ENCODE measurements at places on chromosomes 4 and X. TPM values are rescaled to one million over a fixed set of nuclear protein-coding genes. Genes with fewer than 3 reads are reported as not detected.

GRCh38 chr4:181017038-181017437 is 1226.2 kb upstream of the TENM3 start:
- H3K36me3 ChIP-seq, result no peaks in the 10 kb centered on the region
- no peaks in the 10 kb centered on the region for H3K27me3 ChIP-seq
- no peak overlapping the region for H3K27ac ChIP-seq
- no peaks in the 10 kb centered on the region for H3K4me1 ChIP-seq
- H3K4me3 ChIP-seq, result no peak overlapping the region

Gene DIPK2B
- 25.2 TPM for total RNA-seq

DNA sequence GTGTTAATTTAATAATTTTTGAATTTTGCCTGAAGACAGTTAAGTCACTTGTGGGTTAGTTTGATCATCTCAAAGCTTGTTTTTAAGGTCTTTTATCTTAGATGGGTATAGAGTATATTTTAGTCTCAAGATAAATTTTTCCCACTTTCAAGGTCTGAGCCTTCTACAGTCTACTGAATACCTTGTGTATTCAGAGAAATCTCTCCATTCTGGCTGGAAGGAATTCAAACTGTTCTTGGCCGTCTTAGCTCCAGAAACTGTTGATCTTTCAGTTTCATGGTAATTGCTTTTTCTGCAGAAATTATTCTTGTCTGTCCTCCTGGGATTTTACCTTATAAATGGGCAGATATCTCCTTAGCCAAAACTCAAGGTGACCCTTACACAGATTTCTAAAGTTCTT is 97.9 kb downstream of the GC start:
- no peak overlapping the region for H3K27ac ChIP-seq
- H3K4me3 ChIP-seq, result no peak overlapping the region
- no peak for DNase-seq
- H3K36me3 ChIP-seq, result no peaks in the 10 kb centered on the region

Gene TEX13C
- total RNA-seq, result not detected

- H3K36me3 ChIP-seq, result no peaks in the 10 kb centered on the region
- no peak for DNase-seq
- H3K4me1 ChIP-seq, result no peaks in the 10 kb centered on the region
- no peak overlapping the region for H3K27ac ChIP-seq
- H3K4me3 ChIP-seq, result no peak overlapping the region
- no peaks in the 10 kb centered on the region for H3K27me3 ChIP-seq
Observed at GRCh38 chrX:34365471-34365870, 233.4 kb upstream of the FAM47A start.

All from aorta (tissue), 5 donors.